ENCODE measurements at places on chromosomes 6 and 20.

DNA sequence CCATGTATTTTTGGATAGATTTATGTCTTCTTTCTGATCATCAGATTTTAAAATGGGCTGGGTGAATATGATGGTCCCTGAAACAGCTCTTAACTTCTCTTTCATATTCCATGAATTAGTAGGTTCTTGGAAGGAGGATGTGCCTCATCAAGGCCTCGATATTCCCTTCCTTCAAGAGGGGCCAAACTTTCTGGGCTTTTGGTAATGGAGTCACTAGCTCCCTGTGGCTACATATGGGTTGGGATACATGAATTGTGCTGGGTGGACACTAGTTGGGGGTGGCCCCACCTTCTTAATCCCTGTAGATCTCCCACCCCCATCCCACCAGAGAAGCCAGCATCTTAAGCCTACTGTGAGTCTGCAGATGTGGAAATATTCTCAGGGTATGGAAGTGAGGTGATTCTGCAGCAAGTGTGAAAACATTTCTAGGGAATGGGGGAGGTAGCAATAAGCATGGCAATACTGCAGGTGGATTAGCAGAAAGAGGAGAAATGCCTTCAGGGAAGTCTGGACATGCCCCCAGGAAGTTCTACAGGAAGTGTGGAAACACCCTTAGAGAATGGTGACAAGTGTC, 2.2 kb downstream of the TP53INP2 start:
- no peak for DNase-seq

GRCh38 chr20:24273251-24273650, 196.2 kb upstream of the SYNDIG1 start:
- no peak for DNase-seq

DNA sequence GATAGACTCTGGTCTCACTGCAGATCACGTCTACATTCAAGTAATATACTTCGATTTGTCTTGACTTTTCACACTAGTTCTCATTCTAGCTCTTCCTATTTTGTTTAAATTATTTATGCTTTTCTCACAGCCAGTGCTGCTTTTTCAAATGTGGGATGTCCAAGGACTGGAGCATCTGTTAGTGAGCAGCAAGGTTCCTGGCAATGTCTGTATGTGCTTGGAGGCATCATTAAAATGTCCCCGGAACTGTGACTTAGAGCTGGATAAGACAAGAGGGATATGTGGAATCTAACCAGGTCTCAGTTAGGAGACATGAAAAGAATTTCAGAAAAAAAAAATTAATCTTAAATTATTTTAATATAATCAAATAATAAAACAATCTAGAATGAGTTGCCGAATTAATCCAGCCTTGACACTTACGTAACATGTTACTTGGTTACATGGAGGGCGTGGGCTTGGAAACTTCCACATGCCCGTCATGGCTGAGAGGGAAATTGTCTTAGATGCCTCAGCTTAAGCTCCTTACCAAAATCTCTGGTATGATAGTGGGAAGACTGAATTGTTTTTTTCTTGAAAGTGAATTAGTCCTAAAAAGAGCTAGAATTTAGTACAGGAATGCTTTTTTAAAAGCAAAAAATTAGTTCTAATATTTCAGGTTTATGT, 21.4 kb upstream of the CARMIL1 start:
- DNase-seq, result no peak

DNA sequence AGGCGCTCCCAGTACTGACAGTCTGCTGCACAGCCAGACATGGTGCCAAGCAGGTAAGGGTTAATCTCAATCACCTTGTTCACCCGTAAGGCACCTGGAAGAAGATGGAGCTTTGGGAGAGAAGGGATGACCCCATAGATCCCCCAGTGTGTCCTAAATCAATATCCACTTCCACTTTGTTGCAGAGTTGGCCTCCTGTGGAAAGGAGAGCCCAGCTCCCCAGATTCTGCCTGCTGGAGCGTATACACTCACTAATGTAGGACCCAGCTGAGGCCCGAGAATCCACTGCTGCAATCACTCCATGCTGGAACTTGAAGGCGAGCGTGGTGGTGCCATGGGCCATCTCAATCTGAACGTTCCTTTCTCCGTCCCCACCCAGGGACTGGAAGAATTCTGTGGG, 1.2 kb downstream of the PSMB8 start:
- DNase-seq, result no peak

GRCh38 chr6:25959890-25960536, 2.6 kb upstream of the TRIM38 start:
- no peak for DNase-seq

DNA sequence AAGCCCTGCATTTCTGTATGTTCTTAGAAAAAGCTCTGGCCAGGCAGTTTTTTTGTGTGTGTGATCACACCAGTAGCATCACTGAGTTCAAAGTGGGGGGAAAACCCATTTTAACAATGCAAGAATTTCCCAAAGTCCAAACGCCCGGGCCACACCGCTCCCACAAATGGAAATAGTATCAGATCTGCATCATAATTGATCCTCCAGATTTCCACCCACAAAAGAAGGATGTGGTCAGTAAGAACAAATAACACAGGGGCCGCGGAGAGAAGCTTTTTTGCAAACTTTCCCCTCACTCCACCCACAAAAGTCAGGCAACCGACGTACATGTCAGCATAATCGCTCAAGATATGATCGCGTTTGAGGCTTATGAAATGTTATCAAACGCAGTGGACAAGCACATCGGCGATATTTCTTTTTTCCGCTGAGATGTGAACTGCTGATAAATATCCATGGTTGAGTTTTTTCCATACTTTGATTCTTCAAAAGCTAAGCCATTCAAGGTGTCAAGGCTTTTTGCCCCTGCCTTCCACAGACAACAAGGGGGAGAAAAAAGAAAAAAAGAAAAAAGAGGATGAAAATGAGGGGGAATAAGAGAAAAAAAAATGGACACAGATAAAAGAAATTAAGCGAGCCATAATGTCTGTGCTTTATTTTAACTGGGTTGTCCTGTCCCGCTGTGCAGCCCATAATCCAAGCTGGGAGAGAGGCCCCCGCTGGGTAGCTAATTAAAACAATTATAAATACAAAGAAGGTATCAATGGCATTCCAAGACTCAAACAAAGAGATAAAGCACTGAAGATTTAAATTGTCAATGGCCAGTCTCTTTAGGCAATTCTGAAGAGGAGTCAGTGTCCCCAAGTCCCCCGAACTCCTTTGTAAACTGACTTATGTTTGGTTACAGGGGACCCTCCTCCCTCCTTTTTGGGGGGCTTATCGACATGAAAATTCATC, 143.5 kb downstream of the ZFP64 start:
- DNase-seq, result peak; percentile 84

GRCh38 chr6:50610562-50610961, 102.8 kb upstream of the TFAP2D start:
- DNase-seq, result peak; percentile 21

DNA sequence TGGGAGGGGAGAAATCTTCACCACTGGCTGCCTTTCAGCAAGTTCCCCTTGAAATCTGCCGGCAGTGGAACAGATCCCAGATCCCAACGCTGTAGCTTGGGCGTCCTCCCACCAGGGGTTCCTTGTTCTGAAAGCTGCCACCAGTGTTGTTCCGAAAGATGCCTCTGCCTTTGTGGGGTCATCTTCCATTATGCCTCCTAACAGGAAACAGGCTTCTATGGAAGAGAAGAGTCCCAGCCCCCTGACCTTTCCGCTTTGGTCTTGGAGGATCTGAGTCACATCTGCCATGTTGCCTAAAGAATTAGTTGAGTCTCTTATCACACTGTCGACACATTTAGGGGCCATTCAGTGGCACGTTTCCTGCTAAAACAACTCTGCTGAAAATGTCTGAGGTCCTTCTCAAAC, 57.5 kb upstream of the NFATC2 start:
- no peak for DNase-seq

DNA sequence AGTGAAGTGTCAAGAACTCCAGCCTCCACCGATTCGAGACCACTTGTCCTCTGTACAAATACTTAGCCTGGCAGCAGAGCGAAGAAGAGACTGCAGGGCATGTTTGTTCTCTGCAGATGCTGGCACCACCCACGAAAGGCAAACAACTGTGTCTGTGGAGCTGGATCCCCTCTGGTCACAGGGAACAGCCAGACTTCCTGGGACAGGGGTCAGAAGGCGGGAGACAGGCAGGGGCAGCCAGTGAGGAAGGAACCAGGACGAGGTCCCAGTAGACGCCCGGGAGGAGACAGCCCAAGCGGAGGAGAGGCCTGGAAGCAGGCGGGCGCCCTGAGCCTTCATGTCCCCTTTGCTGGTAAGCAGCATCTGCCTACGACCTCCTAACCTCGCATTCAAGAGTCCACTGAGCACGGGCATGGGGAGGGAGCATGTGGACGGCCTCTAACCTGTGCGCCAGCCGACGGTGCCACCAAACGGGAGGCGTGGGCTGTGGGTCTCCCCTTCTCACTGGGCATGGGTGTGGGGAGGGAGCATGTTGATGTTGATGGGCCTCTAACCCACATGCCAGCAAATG, 265.5 kb downstream of the DLL1 start:
- no peak for DNase-seq

GRCh38 chr20:4866429-4866828, 134.9 kb downstream of the SLC23A2 start:
- DNase-seq, result no peak

DNA sequence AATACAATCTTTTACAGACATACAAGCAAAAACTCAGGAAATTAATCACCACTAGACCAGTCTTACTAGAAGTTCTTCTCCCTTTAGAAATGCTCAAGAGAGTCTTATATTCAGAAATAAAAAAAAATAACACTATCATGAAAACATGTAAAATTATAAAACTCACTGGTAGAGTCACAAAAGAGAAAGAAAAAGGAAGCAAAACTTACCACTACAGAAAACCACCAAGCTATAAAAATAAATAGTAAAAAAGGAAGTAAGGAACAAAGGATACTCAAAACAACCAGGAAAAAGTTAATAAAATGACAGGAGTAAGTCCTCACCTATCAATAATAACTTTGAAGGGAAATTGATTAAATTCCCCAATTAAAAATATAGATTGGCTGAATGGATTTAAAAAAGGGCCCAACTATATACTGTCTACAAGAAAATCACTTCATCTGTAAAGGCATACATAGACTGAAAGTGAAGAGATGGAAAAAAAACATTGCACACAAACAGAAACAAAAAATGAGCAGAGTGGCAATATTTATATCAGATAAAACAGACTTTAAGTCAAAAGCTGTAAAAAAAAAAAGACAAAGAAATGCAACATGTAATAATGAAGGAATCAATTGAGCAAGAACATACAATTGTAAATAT, 489.5 kb downstream of the KIF16B start:
- DNase-seq, result no peak

- no peak for DNase-seq
Measured at GRCh38 chr6:82704045-82704444, 340.4 kb downstream of the TPBG start.

DNA sequence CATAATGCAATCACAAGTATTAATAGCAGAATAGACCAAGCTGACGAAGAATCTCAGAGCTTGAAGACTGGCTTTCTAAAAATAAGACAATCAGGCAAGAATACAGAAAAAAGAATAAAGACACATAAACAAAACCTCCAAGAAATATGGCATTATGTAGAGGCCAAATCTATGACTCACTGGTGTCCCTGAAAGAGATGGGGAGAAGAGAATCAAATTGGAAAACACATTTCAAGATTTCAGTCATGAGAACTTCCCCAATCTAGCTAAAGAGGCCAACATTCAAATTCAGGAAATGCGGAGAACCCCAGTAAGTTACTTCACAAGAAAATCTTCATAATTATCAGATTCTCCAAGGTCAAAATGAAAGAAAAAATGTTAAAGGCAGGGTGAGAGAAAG, 69.0 kb upstream of the PDE7B start:
- DNase-seq, result no peak

DNA sequence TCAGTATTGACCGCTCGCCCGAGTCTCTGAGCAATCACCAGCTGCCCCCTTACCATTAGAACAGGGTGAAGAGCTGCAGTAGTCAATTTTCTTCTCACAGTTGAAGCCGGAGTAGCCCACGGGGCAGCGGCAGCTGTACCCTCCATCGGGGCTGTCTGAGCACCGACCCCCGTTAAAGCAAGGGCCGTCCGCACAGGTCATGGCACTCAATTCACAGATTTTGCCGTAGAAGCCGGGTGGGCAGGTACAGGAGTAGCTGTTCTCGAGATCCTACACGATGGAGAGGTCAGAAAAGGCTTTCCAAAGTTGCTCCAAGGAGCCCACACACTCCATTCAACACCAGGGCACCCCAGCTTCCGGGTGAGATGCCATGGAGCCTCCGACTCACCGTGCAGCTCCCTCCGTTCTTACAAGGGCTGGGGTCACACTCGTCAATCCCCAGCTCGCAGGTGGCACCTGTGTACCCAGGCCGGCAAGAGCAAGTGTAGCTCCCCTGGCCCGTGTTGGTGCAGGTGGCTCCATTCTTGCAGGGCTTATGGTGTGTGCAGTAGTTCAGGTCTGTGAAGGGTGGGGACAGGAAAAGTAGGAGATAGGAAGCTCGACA, 5.9 kb downstream of the DLL1 start:
- no peak for DNase-seq

DNA sequence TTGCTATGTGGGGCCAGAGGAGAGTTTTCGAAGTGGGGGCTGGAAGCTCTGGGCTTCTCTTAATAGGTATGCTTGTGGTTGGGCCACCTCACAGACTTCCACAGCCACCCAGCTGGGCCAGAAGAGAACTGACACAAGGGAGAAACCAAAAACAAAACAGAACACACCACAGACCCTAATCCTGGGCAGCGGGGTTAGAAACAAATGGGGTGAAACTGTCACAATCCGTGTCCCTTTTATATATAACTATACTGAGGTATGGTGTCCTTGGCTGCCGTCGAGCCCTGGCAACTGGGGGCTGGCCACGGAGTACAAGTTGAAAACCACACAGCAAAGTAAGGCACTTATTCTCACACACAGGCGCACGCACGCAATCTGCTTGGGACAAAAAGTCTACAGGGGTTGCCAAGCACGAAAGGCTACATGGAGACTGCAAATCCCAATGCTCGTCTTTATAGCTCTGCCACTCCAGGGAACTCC, 78.3 kb downstream of the TRAM2 start:
- no peak for DNase-seq

GRCh38 chr6:107657755-107658461, 166.2 kb downstream of the SCML4 start:
- peak; percentile 43 for DNase-seq

- no peak for DNase-seq
Measured at GRCh38 chr6:78505178-78505577, 362.2 kb upstream of the IRAK1BP1 start.

- DNase-seq, result no peak
Measured at GRCh38 chr6:120569714-120570113, 764.6 kb downstream of the TBC1D32 start.

GRCh38 chr6:9335431-9335830, 900.1 kb upstream of the SLC35B3 start:
- DNase-seq, result no peak

GRCh38 chr20:57388953-57389694, 2.1 kb upstream of the RBM38 start:
- peak; percentile 80 for DNase-seq

GRCh38 chr6:110693296-110693695, 122.0 kb downstream of the CDK19 start:
- DNase-seq, result no peak

GRCh38 chr6:41939848-41940758, 1.5 kb downstream of the CCND3 start:
- DNase-seq, result peak; percentile 24
